ENCODE measurements at places on chromosomes 5 and 9.
A peak's percentile ranks its signal among the peaks of the same experiment; 100 is the strongest.

DNA sequence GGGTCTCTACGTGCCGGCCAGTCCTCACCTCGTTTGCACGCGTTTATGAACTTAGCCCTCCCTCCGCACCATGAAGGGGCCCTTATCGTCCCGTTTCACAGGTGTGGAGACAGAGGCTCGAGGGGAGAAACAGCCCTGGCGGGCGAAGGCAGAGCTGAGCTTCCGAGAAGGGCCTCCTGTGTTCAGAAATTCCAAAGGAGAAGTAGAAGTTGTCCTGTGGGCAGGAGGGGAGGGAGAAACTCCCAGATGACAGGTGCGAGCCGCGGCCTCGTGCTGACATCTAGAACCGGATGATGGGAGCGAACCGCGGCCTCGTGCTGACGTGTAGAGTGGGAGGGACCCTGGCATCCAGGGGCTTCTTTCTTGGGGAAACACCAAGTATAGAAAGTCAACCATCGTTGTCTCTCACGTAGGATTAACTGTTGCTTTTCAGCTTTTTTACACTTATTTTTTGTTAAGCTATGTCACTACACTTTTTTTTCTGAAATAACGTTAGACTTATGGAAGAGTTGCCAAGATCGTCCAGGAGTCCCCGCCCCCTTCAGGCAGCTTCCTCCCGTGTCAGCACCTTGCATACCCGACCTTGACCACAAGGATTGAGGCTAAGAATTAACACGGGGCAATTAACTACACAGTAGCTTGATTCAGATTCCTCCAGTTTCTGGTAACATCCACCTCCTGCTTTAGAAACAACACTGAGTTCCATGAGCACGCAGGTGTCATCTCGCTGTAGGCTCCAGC lies 42.8 kb upstream of the NKD2 start:
- no peak overlapping the region for H3K4me3 ChIP-seq
- no peak for DNase-seq
- peaks cover 9% of the 10 kb centered on the region for H3K4me1 ChIP-seq

- peaks cover 14% of the 10 kb centered on the region for H3K36me3 ChIP-seq
- H3K4me3 ChIP-seq, result peak overlapping the region; percentile 72
- peak overlapping the region; percentile 95 for H3K27ac ChIP-seq
- DNase-seq, result no peak
- peaks cover 88% of the 10 kb centered on the region for H3K4me1 ChIP-seq
Measured at GRCh38 chr5:32583582-32584232, 1.6 kb upstream of the SUB1 start.

GRCh38 chr5:57539281-57539701 lies 56.7 kb upstream of the ACTBL2 start:
- peaks cover 4% of the 10 kb centered on the region for H3K27me3 ChIP-seq
- H3K36me3 ChIP-seq, result no peaks in the 10 kb centered on the region
- no peak for DNase-seq
- H3K4me3 ChIP-seq, result no peak overlapping the region
- no peak overlapping the region for H3K27ac ChIP-seq
- H3K4me1 ChIP-seq, result no peaks in the 10 kb centered on the region

GRCh38 chr5:141908796-141909195 lies 14.9 kb upstream of the DELE1 start:
- DNase-seq, result no peak
- H3K27me3 ChIP-seq, result peaks cover 11% of the 10 kb centered on the region
- no peak overlapping the region for H3K4me3 ChIP-seq

- no peaks in the 10 kb centered on the region for H3K27me3 ChIP-seq
- no peaks in the 10 kb centered on the region for H3K36me3 ChIP-seq
- no peak for DNase-seq
Measured at GRCh38 chr9:105173306-105173705, 71.1 kb upstream of the SLC44A1 start.
